ENCODE measurements at places on chromosomes 1 and 21.

GRCh38 chr1:216314379-216315095 lies 108.7 kb downstream of the USH2A start:
- no peak for DNase-seq

DNA sequence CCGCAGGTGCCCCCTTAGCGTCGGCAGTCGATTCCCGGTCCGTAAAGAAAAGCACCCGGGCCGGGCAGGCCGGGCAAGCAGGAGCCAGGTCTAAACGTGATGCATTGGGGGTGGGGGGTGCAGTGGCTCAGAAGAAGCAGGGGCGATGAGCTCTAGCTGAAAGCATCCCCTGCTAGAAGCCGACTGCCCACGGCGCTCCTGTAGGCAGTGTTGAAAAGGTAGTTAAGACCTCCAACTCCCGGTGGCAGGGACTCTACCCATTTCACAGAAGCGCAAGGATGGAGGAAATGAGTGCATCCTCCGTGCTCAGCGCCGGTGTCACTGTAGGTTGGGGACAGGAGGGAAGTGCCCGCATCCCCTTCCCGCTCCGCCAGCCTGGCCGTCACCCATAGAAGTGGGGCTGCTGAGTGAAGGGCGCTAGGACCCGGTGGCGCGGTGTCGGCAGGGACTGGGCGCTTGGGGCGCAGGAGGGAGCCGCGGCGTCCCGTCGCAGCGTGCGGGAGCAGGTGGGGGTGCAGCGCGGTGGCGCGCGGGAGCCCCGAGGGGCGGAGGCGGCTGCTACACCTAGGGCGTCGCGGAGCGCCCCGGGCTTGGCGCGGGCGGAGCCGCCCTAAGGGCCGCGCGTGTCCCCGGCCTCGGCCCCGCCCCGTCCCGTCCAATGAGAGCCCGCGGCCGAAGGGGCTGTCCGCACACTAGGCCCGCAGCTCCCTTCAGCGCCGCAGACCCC lies at the start of gene WNT2B:
Gene WNT2B (plus strand): TSS at position 688 of the 727 bp plus-strand sequence. CDS start 298 bp downstream, outside the sequence.
- peak; percentile 39 for DNase-seq

- DNase-seq, result no peak
Measured at GRCh38 chr1:171081314-171081753, 9.4 kb upstream of the FMO3 start.

DNA sequence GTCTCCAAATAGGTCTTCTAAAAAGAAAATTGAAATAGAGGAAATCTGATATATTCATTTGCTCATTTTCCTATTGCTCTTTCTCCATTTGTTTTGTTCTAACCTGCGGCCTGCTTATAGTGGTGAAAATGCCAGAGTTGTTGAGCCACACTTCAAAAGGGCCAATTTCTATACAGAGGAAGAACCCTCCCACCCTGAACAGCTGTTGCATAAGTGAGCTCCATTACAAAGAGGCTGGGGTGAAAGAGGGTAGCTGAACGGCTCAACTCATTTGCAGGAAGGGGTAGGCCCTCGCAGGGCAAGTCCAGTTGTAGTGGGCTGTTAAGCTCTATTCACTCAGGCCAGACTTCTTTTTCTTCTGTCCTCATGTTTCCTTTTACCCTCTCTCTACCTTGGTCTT lies 8.8 kb downstream of the ADCY10 start:
- no peak for DNase-seq
